ENCODE measurements at places on chromosomes 6 and 20. TPM values are rescaled to one million over a fixed set of nuclear protein-coding genes. Genes with fewer than 3 reads are reported as not detected.

- DNase-seq, result peak; percentile 25
These were observed 42.9 kb upstream of the LRFN2 start for GRCh38 chr6:40630051-40630450.

DNA sequence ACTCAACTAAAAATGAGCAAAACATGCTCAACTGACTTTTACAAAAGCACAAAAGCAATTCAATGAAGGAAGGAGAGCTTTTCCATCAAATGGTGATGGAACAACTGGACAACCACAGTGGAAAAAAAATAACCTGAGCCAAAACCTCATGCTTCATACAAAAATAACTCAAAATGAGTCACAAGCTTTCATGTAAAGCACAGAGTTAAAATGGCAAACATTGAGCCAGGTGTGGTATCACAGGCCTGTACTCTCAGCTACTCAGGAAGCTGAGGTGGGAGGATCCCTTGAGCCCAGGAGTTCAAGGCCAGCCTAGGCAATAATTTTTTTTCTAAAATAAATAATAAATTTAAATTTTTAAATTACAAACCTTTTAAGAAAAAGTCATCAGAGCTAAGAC is 18.4 kb upstream of the HLA-G start:
- DNase-seq, result no peak

- no peak for DNase-seq
These were observed 5.9 kb downstream of the DHX35 start for GRCh38 chr20:38968090-38968489.

DNA sequence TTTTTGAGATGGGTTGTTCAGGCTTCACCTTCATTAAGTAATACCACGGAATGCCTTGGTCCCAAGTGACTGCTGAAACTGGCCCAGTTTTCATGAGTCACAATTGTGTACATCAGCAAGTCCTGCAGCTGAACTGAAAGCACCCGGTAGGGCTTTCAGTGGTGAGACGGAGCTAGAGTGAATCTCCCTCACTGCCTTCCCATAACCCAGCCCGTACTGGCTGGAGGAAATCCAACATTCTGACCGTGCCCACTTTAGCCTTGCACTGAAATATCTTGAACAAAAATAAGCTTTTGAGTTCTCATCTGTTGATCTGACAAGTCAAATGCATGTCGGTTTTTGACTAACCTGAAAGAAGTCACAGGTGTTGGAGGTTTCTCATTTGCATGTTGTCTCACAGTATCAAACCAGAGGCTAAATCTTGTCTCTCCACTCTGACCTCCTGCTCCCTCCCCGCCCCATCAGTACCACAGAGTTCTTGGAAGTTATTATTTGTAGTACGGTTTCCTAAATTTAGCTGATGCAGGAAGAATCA is 35.9 kb downstream of the DUSP22 start:
- no peak for DNase-seq

LY6G6D gene
- 0.19 TPM for polyA plus RNA-seq

ROMO1 gene
- 133 TPM for polyA plus RNA-seq

UBR2 gene
- 24.5 TPM for polyA plus RNA-seq

DEFB124 gene
- polyA plus RNA-seq, result 0.21 TPM

INSM1 gene
- 8.2 TPM for polyA plus RNA-seq

TRIM27 gene
- 72.9 TPM for polyA plus RNA-seq

KCNK5 gene
- 31.4 TPM for polyA plus RNA-seq

Measured in large intestine (tissue), 12 donors.